ENCODE measurements at places on chromosomes 6 and 20.
A peak's percentile ranks its signal among the peaks of the same experiment; 100 is the strongest.

DNA sequence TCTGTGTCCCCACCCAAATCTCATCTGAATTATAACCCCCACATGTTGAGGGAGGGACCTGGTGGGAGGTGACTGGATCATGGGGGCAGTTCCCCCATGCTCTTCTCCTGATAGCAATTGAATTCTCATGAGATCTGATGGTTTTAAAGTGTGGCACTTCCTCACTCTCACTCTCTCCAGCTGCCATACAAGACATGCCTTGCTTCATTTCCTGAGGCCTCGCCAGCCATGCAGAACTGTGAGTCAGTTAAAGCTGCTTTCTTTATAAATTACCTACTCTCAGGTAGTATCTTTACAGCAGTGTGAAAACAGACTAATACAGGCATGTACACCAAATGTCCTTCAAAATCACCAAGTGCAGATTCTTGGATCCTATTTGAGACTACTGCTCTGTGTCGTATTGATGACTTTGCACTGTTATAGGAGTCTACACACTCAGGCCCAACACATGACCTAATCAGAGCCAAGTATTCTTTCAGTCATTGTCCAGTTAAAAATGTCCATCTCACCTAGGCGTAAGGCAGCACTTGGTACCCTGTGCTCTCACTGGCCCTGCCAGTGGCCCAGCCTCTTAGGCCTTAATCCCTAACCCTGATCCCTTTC lies 52.8 kb upstream of the UST start:
- DNase-seq, result peak; percentile 27

GRCh38 chr20:52054123-52054522 lies 137.5 kb downstream of the ZFP64 start:
- no peak for DNase-seq

DNA sequence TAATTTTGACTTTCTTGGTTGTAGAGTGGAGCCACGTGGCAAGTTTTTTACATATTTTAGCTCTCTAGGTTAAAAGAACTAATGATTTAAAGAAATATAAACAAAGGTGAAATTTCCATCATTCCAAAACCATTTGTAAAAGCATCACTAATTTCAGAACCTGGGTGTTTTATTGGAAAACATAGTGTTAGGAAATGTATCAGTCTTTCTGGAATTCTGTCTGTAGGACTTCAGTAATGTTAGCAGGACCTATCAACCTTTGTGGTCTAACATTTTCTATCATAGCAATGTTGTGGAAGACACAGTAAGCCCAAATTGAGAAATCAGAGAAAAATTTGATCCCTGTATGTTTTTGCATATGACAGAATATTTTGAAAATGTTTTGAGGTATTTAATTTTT lies 28.3 kb downstream of the L3MBTL3 start:
- DNase-seq, result no peak

DNA sequence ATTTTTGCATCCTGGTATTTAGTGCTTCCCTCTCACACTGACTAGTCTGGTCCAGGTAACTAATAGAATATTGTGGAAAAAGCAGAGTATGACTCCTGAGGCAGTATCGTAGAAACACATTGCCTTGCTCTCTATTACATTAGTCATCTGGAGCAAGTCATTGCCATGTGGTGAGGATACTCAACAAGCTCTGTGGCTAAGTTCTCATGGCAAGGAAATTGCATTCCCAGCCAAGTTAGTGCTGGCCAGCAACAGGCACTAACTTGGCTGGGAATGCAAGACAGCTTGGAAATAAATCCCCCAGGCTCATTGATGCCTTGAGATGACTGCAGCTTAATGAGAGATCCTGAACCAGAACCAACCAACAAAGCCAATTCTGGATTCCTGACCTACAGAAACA lies 39.7 kb upstream of the HTR1B start:
- no peak for DNase-seq

- peak; percentile 70 for DNase-seq
These were observed 7.2 kb downstream of the GCNT2 start for GRCh38 chr6:10528158-10528981.

GRCh38 chr6:108796875-108797274 lies 51.3 kb upstream of the ARMC2 start:
- DNase-seq, result no peak

DNA sequence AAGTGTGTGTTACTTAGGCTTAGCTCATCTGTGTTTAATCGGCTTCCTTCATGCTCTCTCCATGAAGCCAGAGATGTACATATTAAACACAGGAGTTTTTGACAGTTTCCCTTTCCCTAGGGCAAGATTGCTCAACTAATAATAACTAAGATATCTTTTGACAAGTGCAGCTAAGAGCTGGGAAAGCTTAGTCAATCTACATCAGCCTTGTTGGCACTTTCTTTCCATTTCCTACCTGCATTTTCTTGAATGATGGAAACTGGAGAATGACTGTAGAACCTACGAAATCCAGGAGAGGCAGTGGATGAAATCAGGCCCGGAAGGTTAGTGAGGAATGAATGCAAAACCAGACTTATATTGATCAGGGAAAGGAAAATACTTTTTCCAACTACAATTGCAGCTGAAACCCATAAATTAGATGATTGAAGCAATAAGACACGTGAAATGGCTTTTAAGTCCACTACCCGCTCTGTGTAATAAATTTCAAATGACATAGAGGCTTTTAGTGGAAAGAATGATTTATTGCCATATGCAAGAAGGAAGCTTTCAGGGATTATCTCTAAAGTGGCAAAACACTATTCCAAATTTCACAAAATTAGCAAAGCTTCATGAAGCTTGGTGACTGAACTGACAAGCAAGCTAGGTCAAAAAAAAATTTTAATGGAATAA lies 237.2 kb upstream of the ID4 start:
- DNase-seq, result no peak

DNA sequence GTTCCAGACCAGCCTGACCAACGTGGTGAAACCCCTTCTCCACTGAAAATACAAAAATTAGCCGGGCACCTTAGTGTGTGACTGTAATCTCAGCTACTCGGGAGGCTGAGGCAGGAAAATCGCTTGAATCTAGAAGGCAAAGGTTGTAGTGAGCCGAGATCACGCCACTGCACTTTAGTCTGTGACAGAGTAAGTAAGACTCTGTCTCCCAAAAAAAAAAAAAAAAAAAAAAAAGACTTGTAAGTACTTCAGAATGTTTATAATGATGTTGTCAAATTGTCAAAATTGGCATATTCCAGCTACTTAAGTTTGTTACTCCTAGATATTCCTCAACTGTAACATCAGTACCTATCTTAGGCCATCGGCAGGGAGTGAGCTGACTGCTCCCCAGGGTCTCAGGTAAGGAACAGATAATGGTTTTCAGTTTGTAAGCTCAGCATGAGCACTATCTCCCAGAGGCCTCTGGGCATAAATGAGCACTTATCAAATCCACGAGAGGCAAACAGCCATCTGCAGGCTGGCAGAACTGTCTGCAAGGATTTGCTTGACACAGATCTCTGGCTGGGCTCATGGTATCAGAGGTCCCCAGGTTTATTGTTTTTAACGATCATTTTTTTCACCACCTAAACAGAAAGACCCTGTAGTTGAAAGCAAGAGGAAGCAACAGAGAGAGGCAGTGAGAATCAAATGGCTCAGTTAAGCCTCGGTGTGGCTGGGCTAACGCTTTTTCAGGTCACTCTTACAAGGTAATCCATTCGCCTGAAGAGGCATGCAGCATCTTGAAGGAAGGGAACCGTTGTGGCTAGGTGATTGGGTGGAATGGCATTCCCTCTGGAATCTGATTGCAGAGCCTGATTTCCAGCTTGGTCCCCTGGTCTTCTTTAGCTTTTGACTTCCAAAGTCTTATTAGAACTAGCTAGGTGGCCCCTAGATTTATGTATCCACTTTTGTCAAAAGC lies 115.9 kb downstream of the LY86 start:
- no peak for DNase-seq

DNA sequence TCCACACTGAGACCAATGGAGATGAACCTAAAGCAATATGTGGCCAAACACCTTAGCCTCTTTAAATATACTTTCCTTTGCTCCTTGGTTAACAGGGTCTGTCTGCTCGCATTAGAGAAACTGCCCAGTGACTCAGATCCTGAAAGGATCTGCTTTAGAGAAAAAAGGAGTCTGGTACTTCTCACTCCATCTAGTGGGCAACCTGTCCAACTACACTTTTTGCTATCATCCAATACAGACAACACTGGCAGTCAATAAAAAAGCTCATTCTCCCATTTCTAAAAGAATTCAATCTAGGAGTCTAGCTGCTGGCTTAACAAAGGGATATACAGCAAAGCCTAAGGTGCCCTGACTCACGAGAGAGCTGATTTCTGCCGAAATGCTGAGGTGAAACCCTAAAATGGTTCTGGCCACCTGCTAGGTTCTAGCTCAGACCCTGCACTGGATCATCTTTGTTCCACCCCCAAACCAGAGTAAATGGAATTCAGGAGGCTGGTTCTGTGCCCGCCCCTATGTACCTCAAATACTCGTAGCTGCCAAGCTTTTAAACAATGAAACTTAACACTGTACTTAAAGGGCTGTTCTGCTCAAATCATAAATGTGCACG lies 11.5 kb downstream of the GNL1 start:
- no peak for DNase-seq

DNA sequence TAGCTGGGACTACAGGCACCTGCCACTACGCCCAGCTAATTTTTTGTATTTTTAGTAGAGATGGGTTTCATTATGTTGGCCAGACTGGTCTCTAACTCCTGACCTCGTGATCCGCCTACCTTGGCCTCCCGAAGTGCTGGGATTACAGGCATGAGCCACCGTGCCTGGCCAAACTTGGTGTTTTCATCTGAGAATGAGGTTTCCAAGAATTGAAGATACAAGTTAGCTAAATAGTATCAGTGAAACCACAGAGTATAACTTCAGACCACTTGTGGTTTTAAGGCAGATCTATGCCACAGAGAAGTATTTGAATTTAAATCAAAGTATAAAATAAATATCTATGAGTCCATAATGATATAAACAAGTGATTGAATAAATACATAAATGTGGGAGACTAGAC lies 70.1 kb downstream of the SLC16A10 start:
- no peak for DNase-seq

GRCh38 chr6:53926505-53926904 lies 131.7 kb downstream of the LRRC1 start:
- no peak for DNase-seq

DNA sequence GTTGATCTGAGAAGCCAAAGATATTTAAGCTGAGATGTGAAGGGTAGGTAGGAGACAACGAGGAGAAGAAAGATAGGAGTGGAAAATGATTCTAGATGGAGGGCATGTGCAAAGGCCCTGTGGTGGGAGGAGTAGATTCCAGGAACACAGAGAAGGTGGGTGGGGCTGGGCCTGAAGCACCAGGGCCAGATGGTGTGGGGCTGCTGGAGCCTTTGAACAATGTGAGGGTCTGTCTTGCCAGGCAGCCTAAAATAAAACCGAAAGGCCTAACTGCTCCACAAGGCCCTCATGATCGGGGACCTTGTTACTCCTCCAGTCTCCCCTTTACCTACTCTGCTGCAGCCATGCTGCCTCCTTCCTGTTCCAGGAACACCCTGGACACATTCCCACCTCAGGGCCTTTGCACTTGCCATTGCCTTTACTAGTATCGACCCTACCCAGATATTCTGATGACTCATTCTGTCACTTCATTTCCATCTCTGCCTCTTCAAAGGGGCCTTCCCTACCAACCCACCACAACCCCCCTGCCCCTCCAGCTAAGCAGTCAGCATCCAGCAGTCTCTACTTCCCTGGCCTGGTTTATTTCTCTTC lies 20.0 kb downstream of the FAM110A start:
- no peak for DNase-seq

Data from GM12864 (cell line).